ENCODE measurements at places on chromosomes 16 and 17.

DNA sequence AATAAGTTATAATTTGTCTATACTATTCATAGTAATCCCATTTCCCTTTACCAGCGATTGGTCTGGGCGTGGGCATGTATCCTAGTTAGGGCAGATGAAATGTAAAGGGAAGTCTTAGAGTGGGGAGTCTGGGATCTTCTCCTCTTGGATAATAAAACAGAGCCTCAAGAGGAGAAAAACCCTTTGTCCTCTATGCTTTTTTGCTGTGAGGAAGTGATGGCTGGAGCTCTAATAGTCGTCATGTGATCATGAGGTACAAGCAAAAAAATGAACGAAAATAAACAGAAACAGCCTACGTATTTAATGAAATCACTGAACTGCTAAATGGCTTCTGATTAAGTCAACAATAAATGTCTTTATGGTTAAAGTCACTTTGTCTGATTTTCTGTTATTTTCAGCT is 26.8 kb downstream of the EFCAB5 start:
- no peak for DNase-seq

- DNase-seq, result peak; percentile 33
Measured at GRCh38 chr16:89722392-89723278, 1.3 kb downstream of the ZNF276 start.

DNA sequence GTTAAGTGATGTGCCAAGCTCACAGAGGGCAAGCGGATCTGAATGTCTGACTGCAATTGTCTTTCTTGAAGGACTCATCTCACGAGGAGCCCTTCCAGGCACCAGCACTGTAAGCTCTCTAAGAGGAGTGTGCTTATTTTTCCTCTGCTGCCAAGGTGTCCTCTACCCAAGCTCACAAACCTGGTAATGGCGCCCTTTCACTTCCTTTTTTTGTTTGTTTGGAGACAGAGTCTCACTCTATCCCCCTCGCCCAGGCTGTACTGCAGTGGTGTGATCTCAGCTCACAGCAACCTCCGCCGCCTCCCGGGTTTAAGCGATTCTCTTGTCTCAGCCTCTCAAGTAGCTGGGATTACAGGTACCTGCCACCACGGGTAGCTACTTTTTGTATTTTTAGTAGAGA is 233.8 kb downstream of the MAP2K4 start:
- no peak for DNase-seq

- no peak for DNase-seq
Measured at GRCh38 chr17:73841431-73842060, 197.3 kb upstream of the SDK2 start.

All from stimulated activated CD8-positive, alpha-beta memory T cell treated with anti-CD3 and anti-CD28 coated beads, Interleukin-4, amount 100 ng/mL, for 1 hour (primary cell).